ENCODE measurements at places on chromosomes 1 and 21. TPM values are rescaled to one million over a fixed set of nuclear protein-coding genes. Genes with fewer than 3 reads are reported as not detected.

DNA sequence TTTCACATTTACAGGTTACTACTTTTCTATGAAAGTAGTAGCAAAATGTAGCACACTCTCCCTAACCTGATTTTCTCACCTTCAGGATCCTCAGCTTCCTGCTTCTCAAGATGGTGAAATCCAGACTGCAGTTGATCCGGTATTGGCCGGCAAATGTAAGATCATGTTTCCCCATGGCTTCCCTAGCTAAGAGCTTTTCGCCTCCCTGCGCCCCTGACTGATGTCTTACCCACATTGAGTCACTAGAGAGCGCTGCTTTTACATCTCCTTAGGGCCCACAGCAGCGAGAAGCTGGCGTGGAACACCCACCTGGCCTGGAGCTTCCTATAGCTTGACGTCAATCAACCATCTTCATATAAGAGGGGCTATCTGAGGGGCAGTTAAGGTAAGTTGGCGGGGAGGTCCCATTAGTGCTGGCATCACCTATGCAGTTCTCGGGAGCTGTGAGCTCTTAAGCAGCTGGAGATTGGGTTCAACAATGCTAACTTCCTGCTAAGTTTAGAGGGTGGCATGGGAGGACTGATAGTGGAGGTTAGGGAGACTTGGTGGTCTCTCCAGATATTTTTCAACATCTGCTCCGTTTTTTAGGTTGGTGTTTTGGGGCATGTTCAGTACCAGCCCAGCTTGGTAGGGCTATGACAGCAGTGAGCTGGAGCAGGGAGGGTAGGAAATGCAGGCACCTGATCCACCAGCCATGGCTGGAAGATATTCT, 5.5 kb downstream of the PTPN7 start:
- peak; percentile 82 for DNase-seq

The KRTAP10-9 gene
- not detected for polyA plus RNA-seq

- DNase-seq = peak; percentile 77
Measured at GRCh38 chr1:186828611-186829454, at the start of gene PLA2G4A. Gene PLA2G4A (plus strand): TSS chr1:186828949. CDS start chr1:186854355, 25,406 bp downstream.

DNA sequence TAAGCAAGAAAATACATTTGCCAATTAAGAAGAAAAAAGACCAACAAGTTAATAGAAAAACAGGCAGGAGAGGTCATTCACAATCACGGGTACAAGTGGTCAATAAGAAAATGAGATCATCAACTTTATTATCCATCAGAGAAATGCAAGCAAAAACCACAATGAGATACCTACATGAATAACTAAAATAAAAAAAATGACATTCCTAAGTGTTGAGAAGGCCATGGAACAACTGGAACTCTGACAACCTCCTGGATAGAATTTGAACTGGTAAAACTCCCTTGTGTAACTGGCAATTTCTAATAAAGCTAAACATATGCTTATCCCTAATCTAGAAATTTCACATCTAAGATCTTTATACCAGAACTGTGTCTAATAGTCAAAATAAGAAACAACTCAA, 135.4 kb upstream of the BACE2 start:
- DNase-seq = no peak

The CASZ1 gene
- polyA plus RNA-seq = 8.3 TPM

The DISC1 gene
- 3.0 TPM for polyA plus RNA-seq

- no peak for DNase-seq
Measured at GRCh38 chr1:206695733-206696132, 11.0 kb downstream of the MAPKAPK2 start.

The SLC44A3 gene
- 49.4 TPM for polyA plus RNA-seq

GRCh38 chr1:156420205-156421061, 51.4 kb downstream of the RHBG start:
- DNase-seq = no peak

- DNase-seq = no peak
Measured at GRCh38 chr21:44749116-44749758, 37.9 kb upstream of the TSPEAR start.

- DNase-seq = no peak
Measured at GRCh38 chr1:51289676-51290488, 40.5 kb downstream of the TTC39A start.

The SLC16A4 gene
- polyA plus RNA-seq = 8.3 TPM

- DNase-seq = no peak
Measured at GRCh38 chr1:23044035-23044434, 24.8 kb downstream of the KDM1A start.
